Natural killer cell (primary cell): ENCODE measurements at places on chromosomes 7 and 10. TPM values are rescaled to one million over a fixed set of nuclear protein-coding genes. Genes with fewer than 3 reads are reported as not detected.

DNA sequence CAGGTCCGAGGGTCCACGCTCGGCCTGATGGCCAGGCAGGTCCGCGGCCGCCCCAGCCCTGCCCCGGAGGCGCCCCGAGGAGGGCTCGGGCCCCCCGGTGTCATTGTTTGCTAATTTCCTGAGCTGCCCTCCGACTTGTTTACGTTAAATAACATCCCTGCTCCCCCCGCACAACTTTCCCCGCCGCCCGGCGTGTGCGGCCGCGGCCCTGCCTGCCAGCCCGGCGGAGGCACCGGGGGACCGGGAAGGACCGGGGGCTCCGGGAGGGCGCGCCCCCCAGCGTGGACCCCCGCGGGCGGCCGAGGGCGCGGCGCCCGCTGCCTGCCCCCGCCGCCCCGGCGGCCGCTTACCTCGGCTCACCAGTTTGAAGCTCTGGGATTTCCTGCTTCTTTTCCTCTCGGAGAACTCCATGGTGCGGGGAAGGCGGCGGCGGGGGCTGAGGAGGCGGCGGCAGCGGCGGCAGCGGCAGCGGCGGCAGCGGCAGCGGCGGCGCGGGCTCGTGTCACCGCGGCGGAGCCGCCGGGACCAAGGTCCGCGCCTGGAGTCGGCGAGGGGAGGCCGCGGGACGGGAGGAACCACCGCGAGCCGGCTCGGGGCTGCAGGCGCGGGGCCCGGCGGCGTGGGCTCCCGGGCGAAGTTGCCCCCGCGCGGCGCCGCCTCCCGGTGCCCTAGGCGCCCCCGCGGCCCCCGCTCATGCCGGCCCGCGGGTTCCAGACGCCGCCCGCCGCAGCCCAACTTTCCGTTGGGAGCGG, 515 bp downstream of the BEND7 start:
- DNase-seq: no peak

Gene ENO4
- total RNA-seq: not detected

DNA sequence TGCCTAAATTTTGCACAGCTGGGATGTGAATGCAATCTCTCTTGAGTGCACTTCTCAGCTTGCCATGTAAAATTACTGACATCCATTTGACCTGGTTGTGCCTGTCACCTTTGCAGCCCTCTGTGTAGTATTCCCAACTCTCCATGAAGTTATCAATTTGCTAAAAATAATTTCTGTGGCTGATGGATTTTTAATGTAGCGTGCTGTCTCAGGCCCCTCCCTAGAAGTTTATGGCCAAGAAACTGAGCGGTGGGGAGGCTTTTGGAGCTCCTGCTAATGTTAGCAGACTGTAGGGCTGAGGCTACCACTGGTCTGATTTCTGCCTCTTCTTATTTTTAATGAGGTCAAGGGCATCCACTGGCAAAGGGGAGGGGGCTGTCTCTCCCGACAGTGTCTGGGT, 577.0 kb upstream of the DPP6 start:
- no peak for DNase-seq

- no peak for DNase-seq
Observed at GRCh38 chr7:154431045-154431444, 378.8 kb downstream of the DPP6 start.

Gene EPHB6
- total RNA-seq: 6.8 TPM

- DNase-seq: no peak
Observed at GRCh38 chr7:32043688-32044087, 26.5 kb downstream of the PDE1C start.

GRCh38 chr10:119020627-119020946, 8.9 kb upstream of the NANOS1 start:
- no peak for DNase-seq

DNA sequence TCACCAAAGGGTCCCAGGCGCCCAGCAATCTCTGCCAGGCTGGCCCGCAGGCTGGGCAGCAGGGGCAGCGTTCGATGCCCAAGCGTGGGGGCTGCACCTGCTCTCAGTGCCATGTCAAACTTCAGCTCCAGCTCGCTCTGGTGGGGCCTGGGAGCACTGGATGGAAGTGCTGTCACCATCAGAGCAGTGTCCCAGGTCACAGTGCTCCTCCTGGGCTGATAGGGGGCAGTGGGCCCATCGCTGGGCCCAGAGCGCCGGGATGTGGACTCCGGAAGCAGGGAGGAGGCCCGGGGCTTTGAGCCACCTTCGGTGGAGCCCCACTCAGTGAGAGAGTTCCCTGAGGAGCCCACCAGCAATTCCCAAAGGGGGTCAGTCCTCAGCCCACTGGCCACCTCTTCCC, 2.2 kb downstream of the PRRT4 start:
- no peak for DNase-seq

GRCh38 chr10:116105264-116105663, 167.7 kb downstream of the GFRA1 start:
- no peak for DNase-seq

- DNase-seq: no peak
Observed at GRCh38 chr10:121928528-121928884, 675 bp upstream of the ATE1 start.

Gene CYP3A4
- total RNA-seq: not detected

DNA sequence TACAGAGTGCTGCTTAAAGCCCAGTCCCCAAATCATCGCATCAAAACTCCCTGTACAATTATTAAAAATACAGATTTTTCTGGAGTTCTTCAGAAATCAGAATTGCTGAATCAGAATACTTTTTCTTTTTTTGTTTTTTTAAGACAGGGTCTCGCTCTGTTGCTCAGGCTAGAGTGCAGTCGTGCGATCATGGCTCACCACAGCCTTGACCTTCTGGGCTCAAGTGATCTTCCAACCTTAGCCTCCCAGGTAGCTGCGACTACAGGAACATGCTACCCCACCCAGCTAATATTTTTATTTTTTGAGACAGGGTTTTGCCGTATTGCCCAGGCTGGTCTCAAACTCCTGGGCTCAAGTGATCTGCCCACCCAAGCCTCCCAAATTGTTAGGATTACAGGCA, 3.9 kb downstream of the BBIP1 start:
- DNase-seq: no peak

DNA sequence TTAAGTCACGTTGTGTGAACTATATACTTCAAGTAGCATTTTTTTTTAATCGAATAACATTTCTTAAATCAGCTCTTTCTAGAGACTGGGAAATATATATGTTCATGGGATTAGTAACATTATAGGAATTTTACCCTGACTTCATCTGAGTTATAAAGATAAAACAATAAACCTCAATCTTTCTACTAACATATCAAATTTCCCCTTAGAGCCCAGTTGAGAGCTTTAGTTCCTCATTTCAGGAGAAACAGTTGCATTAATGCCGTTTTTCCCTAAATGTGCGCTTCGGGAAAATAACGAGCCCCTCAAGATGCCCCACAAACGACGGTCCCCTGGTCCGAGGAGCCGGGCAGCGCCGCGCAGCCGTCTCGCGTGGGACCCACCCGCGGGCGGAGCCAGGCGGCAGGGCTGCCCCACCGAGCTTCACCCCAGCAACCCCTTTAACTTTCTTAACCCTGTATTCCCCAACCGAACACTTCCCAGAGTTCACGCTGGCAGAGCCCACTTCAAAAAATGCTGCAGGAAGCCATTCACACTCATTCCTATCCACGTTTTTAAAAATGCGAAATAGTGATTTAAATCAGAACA, 152.5 kb upstream of the YAE1 start:
- DNase-seq: no peak

- DNase-seq: no peak
Observed at GRCh38 chr10:88971221-88972061, 18.9 kb upstream of the ACTA2 start.

DNA sequence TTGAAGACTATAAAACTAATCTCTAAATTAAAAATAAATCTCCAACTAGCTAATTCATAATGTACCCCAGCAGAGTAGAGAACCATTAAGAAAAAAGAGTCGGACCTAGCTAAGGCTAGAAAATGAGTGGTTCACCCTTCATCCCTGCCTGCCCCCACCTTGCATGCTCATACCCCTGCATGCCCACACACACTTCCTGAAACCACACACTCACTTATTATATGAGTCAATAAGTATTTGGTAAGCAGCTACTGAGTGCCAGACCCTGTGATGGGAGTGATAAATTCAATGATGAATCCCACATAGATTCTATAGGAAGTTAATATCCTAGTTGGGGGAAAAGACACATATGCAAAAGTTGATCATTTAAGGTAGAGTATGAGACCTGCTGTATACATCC, 152.9 kb upstream of the INHBA start:
- no peak for DNase-seq

Gene CDH23
- total RNA-seq: 6.0 TPM

Gene APBB1IP
- total RNA-seq: 119 TPM

Gene PLXDC2
- total RNA-seq: 22.9 TPM
